ENCODE measurements at places on chromosomes 16 and 17.

DNA sequence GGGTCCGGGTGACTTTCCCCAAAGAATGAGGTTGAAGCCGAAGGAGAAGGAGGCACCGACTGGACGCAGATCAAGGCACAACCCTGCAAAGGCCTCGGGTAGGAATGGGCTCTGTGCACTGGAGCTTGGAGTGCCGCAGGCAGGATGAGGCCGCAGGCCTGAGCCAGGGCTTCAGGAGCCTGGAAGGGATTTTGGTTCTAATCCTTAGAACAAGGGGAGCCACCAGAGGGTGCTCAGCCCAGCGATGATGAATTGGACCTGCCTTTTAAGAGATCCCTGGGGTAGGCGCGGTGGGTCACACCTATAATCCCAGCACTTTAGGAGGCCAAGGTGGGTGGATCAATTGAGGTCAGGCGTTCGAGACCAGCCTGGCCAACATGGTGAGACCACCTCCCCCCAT, 8.1 kb downstream of the CIBAR2 start:
- no peak for DNase-seq

GRCh38 chr16:64363039-64363438, 758.8 kb downstream of the CDH11 start:
- no peak for DNase-seq

DNA sequence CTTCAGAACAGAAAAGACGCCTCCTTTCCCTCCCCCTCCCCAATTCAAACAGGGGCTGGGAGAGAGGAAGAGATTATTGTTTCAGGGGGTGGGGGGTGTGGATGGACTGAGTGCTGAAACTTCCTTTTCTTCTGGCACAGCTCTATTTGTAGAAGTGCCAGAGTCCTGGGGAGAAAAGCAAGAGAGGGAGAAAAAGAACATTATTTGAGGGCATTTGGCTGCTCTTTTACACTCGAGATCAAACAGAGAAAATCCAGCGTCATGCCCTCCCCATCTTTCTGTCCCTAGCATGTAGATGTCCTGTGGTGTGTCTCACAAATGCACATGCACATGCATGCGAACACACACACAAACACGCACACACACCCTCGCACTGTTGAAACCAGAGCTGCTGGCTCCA, 13.0 kb downstream of the ARL4D start:
- no peak for DNase-seq

- DNase-seq = no peak
Observed at GRCh38 chr16:583470-583814, 6.4 kb upstream of the RAB40C start.

GRCh38 chr16:67883872-67884261, 818 bp upstream of the NRN1L start:
- no peak for DNase-seq

DNA sequence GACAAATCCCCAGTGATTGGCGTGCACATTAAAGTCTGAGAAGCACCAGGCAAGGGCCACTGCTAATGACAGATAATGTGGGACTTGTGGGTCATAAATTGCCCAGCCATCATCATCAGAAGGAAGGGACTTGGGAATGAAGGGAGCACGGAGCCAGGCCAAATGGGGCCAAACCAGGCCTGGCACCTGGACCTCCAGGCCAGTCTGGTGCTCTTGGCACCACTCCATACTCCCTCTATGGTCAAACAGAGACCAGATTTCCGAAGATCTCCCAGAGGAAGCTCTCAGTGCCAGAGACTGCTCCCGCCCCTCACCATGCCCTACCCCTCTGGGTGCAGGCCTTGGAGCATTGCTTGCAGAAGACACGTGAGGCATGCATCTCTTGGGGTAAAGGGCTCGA, 142.2 kb downstream of the CCDC182 start:
- DNase-seq = no peak

GRCh38 chr16:84758627-84759026, 58.8 kb downstream of the USP10 start:
- DNase-seq = no peak

- no peak for DNase-seq
Observed at GRCh38 chr16:2350500-2350899, 10.0 kb upstream of the ABCA3 start.

DNA sequence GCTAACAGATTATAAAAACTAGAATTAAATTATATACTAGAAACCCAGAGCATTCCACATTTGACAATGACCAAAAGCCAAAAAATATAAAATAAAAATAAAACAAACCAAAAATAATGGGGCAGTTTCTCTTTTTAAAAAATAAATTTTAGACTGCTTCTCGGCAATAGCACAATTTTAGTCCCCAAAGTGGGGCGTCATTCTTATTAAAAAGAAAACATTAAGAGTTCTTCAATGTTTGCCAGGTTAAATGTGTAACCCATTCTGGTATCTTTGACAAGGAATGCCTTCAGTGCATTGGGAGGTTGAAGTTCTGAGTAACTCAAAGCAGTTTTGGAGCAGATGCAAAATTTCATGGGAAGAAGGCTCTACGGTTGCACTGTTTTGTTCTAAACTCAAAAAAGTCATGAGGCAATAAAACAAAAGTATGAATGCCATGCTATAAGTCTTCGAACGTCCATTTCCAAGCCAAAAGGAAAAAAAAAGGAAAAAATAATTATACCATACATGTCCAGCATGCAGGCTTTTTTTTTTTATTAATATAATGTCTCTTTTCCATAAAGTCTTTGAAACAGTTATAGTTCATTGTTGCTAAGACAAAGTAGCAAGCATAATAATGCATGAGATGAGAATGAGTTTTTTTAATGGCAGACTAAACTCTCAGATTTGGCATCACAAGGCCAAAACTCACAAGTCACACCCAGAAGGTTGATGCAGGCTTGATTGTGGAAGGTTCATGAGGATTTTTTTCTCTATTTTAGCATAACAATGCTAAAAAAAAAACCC, 3.1 kb downstream of the MAF start:
- DNase-seq = no peak

- no peak for DNase-seq
Observed at GRCh38 chr16:60230666-60231065, 1496.5 kb upstream of the GOT2 start.

DNA sequence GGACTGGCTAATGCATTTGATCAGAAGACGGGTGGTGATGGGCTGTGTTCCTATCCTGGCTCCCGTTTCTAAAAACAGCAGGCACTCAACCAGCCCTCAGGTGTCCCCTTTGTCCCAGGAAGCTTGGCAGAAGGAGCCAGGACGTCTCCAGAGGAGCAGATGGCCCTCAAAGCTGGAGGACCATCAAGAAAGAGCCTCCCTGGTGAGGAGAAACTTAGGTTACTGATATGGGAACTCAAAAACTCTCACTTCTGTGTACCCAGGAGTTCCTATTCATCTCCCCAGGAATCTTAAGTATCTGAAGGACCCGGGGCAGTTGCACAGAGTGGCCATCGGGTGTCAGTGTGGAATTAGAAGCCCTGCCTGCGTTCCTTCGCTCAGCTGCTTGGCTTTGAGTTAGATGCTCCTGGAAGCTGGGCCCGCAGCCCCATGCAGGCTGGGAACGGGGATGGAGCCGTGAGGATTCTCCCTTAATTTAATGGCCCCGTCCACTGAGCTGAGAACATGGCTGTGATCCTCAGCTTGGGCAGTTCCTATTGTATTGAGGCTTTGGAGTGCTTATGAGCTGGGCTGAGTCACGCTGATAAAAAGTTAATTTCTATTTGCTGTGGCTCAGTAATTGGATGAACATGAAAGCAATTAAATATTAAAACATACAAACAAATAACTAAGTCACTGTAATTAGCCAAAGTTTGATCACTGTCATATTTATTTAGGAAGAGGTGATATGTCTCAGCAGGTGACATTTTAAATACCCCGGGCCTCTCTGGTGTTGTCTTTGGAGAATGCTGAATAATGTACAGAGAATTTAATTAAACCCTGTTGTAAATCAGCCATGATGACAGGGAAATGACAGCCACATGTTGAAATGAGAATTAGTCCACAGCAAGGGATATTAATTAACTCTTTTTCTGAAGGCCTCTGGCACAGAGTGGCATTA, 402.1 kb downstream of the SEC14L1 start:
- peak; percentile 64 for DNase-seq

- no peak for DNase-seq
Observed at GRCh38 chr17:47172696-47173565, 16.2 kb downstream of the CDC27 start.

GRCh38 chr16:30446203-30446595, 525 bp upstream of the SEPHS2 start:
- no peak for DNase-seq

DNA sequence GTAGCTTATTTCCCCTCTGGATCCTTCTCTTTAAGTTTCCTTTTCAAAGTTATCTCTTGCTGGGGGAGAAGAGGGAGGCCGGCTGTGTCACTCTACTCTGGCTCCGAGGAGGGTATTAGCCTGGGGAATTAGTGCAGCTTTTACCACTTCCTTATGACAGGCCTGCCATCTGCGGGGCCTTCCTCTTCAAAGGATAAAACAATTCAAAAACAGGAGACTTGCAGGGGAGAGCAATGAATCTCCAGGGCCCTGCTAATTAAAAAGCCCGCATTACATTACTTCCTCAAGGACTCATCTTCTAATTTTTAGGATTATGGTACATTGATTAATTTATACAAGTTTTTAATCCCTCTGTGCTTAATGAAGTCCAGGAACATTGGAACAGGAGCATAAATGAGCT, 190.9 kb upstream of the CDH5 start:
- no peak for DNase-seq

DNA sequence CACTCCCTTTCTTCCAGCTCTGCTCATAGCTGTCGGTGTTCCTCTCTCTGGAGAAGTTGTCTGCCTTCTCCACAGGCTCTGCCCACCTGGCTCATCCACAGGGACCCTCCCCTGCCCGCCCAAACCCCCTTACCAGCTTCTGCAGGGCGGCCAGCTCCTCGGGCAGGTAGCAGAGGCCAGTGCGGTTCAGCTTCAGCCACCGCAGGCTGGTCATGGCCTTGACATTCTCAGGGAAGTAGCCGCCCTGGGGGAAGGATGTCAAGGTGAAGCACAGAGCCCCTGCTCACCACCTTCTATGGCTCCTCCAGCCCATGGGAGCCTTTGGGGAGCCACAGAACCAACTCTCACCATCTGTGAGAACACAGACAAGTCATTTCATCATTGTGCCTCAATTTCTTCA, 1.8 kb downstream of the FLII start:
- no peak for DNase-seq

DNA sequence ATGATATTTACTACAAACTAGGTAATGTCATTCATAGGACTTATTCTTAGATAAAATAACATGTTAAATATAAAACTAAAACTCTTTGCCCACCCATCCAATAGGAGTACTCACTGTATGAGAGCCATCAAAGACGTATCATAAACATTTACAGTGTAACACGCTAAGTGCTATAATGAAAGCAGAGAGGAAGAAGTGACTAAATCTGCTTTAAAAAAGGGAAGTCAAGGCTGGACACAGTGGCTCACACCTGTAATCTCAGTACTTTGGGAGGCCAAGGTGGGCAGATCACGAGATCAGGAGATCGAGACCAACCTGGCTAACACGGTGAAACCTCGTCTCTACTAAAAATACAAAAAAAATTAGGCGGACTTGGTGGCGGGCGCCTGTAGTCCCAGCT, 32.4 kb downstream of the SPAG9 start:
- no peak for DNase-seq

DNA sequence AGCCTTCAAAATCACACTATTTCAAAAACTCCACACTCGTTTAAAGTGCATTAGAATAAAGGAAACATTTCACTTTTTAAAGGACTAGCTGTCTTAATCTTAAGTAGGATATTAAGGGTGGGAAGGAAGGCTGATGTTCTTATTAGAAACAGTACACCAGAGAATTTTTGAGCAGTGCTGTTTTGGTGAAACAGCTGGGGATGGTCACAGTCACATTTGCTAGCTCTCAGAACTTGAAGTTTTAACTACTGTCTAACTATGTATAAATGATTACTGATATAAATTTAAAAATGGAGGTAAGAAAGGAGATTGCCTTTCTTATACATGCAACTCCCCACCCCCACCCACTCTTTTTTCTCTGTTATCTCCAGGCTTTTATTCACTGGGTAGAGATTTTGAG, 38.5 kb upstream of the SLC5A11 start:
- no peak for DNase-seq

DNA sequence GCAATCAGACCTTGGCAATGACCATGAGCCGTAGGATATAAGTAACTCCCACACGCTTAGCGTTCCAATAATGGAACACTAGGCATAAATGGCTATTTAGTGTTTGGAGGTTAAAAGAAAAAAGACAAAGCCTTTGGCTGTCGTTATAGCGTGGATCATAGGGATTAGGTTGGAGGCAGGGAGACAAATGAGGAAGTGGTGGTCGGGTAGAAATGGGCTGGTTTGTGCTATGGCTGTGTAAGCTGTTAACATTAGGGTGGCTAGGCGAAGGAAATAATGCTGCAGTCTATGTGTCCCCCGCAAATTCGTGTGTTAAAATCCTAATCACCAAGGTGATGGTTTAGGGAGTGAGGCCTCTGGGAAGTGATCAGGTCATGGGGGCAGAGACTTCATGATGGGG, 120.4 kb upstream of the IRX6 start:
- no peak for DNase-seq

GRCh38 chr17:81348097-81349055, 46.9 kb upstream of the BAHCC1 start:
- DNase-seq = no peak

DNA sequence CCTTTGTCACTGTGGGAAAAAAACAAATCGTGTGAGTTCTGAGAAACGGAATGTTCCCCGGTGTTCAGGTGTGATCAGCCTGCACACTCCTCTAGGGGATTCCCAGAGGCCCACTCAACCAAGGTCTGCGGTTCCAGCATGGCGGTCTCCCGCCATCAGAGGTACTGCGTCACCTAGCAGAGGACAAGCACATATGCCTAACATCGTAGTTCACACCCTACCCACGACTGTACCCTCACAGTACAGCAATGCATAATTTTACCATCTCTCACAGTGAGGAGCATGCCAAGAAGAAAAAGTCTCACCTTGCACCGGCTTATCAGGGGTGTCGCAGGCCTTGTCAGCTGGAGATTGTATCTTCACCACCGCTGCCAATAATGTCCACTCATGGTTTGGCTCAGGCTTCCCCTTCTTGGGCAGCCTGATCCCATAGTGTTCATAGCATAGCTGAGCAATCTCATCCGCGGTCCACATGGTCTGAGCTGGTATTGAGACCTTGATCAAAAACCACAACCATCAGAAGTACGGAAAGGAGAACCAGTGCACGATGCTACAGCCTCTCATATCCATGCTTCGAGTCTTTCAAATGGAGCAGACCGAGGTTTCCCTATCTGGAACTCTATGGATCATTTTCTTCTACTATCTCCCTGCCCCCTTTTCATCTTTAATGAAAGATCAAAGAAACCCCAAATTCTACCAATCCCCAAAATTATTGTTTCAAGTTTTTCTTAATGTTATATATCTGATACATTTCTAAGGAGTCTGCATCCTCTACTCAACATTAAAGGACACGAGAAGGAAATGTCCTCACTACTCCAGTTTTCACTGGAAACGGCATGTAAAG, 2.5 kb downstream of the ADAT1 start:
- no peak for DNase-seq

- no peak for DNase-seq
Observed at GRCh38 chr16:35339337-35339736, 1879.9 kb downstream of the TP53TG3F start.

Data from GDM1 (cell line).